ENCODE measurements at places on chromosomes 7 and 10.

DNA sequence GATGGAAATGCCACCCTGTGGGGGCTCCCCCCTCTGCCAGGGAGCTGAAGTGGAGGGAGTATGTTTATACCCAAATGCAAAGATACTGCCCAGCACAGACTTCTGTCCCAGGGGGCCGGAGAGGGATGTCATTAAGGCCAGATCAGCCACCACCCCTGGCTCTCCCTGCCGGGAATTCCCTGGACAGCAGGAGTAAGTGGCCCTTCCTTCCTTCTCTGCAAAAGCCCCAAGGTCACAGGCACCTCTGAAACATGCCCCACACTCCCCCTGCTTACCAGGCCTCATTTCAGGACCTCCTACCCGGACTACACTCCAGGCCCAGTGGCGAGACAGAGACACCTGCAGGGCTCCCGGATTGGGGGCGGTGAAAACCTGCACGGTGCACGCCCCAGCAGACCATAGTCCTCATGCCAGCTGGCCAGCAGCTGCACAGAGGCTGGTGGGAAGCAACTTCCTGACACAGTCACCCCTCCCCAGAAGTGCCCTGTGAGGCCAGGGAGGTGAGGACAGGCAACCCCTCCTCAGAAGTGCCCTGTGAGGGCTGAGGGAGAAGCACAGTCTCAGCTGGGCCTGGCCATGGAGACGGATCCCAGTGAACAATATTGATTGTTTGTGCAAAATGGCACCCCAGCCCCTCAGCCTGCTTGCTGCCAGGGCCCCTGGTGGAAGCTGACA lies 33.0 kb upstream of the RET start:
- no peak for DNase-seq

DNA sequence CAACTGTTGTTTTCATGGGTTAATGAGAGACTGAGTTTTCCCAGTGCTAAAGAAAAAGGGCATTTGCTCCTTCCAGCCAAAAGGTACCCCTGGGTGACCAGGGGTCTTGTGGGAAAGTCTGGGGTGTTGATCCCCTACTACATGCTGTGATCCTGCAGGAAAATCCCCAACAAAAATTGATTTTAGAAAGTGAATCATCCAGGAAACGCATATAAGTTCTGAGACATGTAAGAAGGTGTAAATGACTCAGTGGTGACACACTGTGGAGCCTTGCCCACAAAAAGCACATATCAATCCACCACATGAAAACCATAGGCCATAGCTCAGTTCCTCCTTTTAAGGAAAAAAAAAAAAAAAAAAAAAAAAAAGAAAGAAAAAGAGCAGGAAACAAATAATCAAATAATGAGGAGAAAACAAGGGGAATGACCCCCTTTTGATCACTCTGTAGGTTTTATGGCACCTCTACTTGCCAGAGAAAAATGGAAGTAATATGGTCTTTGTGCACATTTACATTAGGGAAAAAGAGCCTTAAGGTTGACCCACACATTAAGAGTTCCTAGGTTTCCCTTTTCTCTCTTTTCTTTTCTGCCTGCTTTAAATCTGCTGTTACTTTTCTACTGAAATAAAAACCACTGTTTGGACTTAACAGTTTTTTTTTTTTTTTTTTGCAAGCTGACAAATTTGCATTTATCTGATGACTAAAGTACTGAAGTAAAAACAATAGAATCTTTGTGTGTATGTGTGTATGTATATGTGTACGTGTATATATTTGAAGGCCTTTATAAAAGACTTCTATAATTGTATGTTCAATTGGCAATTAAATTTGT lies 386.0 kb downstream of the KIF20B start:
- no peak for DNase-seq

GRCh38 chr7:101941481-101942383 lies 124.3 kb downstream of the CUX1 start:
- DNase-seq, result no peak

GRCh38 chr10:132558516-132559413 lies 21.2 kb downstream of the INPP5A start:
- no peak for DNase-seq

GRCh38 chr7:157153260-157153659 lies 14.5 kb downstream of the UBE3C start:
- no peak for DNase-seq

GRCh38 chr10:7449063-7449695 lies 38.3 kb upstream of the SFMBT2 start:
- DNase-seq, result no peak

GRCh38 chr7:108310351-108310750 lies 145.9 kb downstream of the NRCAM start:
- DNase-seq, result no peak

DNA sequence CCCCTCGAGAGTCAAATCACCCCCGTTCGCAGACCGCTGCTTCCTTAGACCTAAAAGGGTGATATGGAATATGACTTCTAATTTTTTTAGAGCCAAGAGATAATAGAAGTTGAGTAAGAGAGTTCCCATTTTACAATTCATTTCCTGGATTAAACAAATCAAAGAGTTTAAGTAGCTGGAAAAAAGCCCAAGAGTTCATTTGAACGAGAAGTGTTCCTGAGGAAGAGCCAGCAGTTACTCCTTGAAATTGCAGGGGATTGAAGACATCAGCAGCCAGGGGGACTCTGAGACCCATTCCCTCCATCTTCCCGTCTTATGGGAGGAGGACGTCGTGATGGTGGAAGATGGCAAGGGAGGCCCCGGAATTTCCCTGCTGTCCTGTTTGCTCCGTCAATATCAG lies 277.0 kb downstream of the WDR11 start:
- no peak for DNase-seq

GRCh38 chr10:132904181-132904813 lies 38.1 kb downstream of the CFAP46 start:
- DNase-seq, result peak; percentile 81

DNA sequence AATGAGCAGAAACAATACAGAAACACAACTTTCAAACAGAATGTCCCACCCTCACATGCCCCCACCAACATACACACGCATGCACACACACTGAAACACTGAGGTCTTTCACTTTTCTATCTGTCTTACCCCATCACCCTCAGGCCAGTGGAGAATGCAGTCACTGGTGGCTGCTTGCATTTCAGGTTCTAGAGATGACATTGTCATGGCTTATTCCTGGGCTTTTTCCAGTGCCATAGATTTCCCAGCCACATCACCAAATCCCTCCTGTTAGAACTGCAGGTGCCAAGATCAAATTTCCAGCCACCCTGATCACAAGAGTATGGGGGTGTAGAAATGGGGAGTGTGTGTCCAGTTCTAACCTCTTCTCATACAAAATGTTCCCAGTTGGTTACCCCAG lies 68.4 kb downstream of the CACNA2D1 start:
- DNase-seq, result no peak

DNA sequence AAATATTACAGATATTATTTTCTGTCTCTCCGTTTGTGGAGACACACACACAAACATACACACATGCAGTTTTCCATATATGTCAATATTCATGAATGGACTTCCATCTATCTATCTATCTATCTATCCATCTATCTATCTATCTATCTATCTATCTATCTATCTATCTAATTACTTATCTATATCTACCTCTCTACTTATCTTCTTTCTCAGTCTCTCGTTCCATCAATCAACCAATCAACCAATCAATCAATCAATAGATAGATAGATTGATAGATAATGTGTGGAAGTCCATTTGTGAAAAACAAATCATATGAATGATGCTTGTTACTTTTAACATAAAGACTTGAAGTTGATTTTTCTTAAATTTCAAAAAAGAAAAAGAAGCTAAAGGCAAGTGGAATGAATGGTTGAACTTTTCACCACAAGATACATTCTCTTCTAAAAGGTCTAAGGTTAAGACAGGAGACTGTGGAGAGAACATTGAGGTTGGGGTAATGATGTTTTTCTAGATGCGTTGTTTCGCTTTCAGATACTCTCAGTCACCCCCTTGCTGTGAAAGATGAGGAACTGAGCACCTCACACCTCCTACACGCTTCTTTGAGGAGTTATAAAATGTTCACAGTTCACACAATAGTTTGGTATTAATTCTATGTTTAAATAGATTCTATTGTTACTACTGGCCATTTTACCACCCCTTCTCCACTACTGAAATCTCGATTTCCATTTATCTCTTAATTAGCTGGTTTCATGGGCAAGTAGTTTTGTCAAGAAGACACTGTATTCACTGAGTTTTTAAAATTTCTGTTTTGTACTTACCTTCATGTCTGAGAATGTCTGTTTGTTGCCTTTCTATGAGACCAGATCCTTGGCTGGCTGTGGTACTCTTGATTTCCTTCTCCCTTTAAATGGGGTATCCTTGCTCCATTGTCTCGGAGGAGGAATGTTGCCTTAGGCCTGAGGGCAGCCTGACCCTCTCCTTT lies 114.1 kb downstream of the EMX2 start:
- DNase-seq, result no peak

DNA sequence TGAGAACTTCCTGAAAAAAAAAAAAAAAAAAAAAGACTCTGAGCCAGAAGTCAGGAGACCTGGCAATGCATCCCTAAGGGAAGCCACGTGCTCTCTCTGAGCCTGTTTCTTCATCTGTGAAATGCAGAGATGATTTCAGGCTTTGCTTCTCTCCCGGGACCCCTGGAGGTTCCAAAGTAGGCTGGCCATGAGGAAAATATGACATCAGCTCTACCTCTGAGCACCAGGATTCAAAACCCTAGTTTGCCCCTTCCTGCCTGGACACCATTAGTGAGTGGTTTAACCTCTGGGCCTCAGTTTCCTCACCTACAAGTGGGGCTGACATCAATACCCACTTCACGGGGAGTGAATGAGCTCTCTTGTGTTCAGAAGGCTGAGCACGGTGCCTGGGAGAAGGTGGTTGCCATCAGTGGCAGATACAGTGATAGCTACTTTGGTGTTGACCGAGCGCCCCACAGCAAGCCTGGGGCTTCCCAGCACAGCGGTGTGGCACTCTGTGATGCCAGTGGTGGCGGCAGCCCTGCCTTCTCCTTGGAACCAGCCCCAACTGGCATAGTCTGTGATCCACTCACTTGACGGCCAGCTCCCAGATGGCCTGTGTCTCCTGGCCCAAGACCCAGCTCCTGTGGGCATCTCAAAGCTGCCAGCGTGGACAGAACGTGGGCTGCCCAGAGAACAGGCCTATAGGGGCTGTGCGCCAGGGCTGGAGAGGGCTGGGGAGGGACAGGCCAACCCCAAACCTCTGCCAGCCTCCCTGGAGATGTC lies 153.1 kb upstream of the UNC5B start:
- no peak for DNase-seq

GRCh38 chr7:26186364-26187311 lies 13.9 kb downstream of the HNRNPA2B1 start:
- no peak for DNase-seq

GRCh38 chr7:38211940-38212339 lies 33.9 kb downstream of the STARD3NL start:
- DNase-seq, result no peak

DNA sequence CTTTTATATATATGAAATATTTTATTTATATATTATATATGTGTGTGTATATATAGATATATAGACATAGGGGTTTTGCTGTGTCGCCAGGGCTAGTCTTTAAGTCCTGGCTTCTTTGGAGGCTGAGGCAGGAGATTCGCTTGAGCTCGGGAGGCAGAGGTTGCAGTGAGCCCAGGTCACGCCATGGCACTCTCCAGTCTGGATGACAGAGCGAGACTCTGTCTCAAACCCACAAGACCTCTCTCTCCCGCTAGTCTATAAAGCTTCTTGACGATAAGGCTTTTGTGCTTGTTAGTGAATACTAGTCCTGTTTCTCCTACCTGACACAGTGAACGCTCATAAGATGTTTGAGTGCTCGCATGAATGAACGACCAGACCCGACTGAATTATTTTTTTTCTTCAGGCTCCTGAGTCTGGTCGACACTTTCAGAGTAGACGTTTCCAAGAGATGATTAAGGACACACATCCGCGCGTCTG lies 577 bp upstream of the DDX21 start:
- peak; percentile 13 for DNase-seq

GRCh38 chr7:22156205-22156604 lies 200.7 kb downstream of the RAPGEF5 start:
- no peak for DNase-seq

- no peak for DNase-seq
Observed at GRCh38 chr7:144416341-144416740, 12.8 kb upstream of the NOBOX start.

GRCh38 chr7:151206914-151207313 lies 3.4 kb downstream of the H2BK1 start:
- DNase-seq, result no peak

DNA sequence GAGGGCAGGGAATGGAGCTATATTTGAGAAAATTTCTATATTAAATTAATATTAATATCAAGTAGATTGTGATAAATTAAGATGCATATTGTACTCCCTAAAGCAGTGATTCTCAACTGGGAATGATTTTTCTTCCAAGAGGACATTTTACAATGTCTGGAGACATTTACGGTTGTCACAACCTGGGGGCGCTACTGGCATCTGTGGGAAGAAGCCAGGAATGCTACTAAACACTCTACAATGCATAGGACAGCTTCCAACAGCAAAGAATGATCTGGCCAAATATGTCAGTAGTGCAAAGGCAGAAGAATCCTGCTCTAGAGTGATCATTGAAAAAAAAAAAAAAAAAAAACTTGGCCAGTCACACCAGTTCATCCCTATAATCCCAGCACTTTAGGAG lies 100.0 kb downstream of the LSM5 start:
- DNase-seq, result no peak

DNA sequence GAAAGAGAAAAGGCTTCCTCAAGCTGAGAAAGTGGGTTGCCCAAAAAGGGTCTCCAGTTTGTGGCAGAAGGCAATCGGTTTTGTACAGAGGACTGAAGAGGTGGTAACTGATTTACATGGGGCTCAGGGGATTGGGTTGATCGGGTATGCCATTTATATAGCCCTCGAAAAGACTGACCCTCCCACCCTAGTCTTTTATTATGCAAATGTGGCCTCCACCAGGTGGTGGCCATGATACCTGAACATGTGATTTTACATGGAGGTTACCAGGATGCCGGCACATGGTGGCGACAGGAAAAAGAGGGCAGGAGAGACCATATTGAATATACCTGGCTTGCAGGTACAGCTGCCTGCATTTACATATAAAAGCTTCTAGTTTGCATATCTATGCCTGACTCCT lies 36.7 kb downstream of the ATE1 start:
- DNase-seq, result no peak

DNA sequence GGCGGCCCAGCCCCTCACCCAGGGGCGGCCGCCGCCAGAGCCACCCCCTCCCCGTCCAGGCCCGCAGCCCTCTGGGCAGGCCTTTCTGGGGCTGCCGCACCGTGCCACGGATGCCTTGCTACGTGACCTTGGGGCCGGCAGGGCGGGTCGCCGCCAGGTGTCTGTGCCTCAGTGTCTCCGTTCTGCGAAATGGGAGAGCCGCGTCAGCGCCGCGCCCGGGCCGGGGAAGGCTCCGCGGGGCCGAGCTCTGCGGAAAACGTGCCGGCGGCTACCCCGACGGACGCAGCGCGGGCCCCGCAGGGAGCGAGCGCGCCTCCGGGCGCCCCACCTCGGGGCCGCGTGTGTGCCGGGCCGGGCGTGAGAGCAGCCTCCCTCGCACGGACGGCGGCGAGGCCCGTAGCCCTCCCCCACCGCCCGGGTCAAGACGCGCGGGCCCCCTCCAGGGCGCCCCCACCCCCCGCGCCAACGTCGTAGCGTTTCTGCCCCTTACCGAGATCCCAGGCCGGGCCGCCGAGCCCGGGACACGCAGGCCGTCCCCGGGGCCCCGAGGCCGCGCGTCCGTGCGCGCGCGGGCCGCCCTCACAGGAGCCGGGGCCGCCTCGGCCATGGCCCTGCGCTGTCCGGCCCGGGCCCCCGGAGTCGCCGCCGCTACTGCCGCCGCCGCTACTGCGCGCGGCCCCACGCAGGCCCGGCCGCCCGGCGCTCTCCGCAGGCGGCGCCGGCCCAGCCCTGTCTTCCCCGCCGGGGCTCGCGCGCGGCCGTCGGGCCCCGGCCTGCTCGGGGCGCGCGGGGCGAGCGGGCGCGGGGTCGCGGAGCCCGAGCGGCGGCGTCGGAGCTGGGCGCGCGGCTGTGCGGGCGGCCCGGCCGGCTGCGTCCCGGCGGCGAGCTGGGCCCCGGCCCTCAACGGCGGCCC lies 1.1 kb downstream of the ZNF777 start:
- DNase-seq, result peak; percentile 71

All from HEK293T (cell line).